ENCODE measurements at places on chromosomes 3 and 15.

DNA sequence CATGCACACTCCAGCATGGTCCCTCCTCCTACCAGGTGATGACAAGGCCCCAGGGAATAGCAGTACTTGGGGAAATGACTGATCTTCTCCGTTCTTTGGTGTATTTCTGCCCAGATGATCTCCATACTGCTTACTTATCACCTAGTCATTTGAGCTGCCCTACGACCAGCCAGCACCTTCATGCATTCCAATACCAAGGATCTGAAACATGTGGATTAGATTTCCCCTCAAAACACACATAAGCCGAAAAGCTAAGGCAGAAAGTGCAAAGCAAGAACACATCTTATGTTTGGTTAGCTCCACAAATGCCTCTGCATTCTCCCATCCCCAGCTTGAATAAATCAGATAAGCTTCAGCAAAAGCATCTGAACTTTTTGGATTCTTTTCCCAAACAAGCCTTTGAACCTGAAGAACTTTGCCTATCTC, 64.8 kb upstream of the BCL6 start:
- DNase-seq, result peak; percentile 31

GRCh38 chr3:17825298-17825697, 82.9 kb upstream of the TBC1D5 start:
- no peak for DNase-seq

DNA sequence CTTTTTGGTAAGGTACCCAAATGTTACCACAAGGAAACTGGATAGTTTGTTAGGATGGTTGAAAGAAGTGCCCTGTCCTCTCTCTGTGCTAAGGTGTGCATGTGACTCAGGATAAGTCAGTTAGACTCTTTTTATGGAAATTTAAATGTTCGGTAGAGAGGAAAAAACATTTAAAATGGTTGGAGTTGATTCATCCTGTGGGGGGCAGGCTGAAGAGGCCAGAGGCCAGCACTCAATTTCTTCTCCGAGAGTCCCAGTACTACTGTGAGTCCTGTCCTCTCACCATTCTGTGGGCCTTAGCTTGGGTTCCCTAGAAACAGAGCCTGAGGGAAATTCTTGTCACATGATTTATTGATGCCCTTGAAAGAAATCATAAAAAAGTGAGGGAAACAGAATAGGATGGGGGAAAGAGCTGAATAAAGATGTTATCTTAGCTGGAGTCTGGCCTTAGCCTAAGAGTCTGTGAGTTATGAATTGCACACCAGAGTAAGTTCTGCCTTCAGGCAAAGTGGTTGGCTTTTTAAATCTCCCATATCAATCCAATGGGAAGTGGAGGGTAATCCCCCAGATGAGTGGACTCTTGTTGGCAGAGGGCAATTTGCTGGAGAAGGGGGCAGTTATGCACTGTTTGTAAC, 106.5 kb upstream of the GALNT15 start:
- no peak for DNase-seq

DNA sequence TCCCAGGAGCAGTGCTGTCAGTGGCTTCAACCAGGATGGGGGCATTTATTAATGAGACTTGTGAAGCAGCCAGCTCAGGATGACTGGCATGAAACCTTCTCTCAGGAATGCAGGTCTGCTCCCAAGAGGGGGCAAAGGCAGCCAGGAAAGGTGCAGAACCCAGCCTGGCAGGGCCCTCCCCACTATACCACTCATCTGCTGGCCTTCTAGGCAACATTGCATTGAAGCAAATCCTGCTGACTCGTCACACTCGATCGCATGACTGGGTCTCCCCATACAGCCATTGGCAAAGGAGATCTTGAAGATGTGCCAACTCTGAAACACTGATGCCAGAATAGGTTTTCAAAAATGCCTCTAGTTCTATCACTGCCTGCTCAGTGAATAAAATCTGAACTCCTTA, 65.7 kb upstream of the CMTM7 start:
- DNase-seq, result peak; percentile 24

DNA sequence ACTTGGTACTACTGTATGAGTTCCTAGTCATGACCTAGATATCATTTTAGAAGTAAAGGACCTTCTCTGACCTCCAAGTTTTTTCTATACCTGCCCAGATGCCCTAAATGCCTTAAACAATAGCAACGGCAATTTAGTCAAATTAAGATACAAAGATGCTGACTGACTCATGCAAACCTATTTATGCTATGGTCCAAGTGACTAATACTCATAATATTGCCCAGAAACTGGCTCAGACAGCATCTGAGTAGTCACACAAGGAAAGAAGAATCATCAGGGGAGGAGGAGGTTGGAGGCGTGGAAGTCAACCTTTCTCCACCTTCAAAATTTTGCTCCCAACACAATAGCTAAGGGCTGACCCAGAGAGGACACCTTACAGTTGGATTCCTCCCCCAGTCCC, 6.8 kb downstream of the FYCO1 start:
- DNase-seq, result peak; percentile 87

DNA sequence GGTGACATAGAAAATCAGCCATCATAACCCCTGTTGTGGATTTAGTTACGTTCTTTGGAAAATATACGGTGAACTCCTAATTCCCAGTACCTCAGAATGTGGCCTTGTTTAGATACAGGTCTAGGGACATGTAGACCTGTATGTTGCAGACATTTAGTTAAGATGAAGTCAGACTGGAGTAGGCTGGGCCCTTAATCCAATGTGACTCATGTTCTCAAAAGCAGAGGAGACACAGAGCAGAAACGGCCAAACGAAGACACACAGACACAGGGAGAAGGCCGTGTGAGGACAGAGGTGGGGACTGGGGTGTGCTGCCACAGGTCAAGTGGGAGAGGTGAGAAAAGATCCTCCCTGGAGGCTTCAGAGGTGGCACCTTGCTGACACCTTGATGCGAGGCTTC, 119.0 kb upstream of the PROK2 start:
- DNase-seq, result no peak

DNA sequence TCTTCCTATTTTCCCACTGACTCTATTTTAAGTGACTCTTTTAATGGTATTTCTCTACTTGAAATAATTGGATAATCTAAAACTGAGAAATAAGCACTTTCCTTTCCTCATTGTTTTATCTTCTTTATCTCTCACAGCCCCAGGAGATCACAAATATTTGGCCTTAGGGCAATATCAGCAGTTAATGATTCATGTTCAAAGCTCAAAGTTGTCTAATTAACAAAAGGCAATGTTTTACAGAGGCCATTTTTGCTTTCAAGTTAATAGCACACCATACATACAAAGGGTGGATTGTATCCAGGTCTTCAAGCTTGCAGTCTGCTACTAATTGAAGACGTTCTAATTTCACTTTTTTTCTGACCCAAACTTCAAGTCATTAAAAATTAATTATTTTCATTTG, 120.1 kb downstream of the LRRN1 start:
- DNase-seq, result no peak

GRCh38 chr3:30934208-30934550, 39.7 kb upstream of the GADL1 start:
- DNase-seq, result peak; percentile 86

DNA sequence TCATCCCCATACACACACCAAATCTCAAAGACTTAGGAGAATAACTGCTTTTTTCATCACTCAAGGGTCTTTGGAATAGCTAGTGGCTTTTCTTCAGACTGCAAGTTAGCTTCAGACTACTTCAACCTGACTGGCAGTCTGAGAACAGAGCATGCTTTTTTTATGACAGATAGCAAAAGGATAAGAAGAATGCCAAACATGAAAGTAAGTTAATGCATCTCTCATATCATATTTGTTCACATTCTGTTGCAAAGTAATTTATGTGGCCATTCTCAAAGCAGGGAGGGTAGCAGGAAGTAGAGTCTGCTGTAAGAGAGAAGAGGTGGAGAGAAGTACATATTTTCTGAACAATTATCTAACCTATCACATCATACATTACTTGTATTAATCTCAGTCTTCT, 544.4 kb downstream of the ZPLD1 start:
- no peak for DNase-seq

DNA sequence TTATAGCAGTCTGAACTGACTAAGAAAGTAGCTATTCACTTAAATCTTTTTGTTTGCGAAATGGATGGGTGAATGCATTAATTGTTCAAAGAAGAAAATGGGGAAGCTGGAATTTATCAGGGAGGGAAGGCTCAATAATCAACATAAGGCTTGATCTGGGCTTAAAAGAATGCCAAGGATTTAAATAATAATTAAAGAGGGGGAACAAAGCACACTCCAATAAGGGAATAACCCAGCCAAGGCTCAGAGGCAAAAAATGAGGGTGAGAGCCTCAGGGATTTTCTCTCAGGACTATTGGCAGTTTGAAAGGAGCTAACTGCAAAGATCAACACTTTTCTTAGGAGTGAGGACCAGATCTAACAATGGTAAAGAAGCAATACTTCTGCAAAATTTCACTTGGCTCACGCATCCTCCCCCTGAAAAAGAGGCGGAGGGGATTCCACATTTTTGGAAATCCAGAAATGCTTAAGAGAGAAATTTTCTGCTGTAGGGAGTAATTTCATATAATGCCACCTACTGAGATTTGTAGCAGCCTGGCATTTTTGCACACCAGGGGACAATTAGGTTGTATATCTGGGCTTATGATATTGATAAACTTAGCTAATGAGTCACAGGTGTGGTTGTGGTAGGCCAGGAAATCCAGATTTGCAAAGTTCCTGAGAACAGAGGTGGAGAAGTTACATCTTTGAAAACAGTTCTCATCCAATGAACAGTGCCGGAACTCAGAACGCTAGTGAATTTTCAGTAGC, 405.1 kb downstream of the TUSC7 start:
- no peak for DNase-seq

GRCh38 chr3:30642849-30643361, 36.5 kb downstream of the TGFBR2 start:
- DNase-seq, result no peak

- DNase-seq, result peak; percentile 37
These were observed 1561.6 kb downstream of the OTOL1 start for GRCh38 chr3:163058031-163058854.

GRCh38 chr15:80452166-80452565, 48.0 kb downstream of the ARNT2 start:
- no peak for DNase-seq

GRCh38 chr15:25847051-25847450, 16.1 kb downstream of the ATP10A start:
- DNase-seq, result no peak

- DNase-seq, result no peak
These were observed 22.8 kb downstream of the SLC9A9 start for GRCh38 chr3:143825513-143825912.

DNA sequence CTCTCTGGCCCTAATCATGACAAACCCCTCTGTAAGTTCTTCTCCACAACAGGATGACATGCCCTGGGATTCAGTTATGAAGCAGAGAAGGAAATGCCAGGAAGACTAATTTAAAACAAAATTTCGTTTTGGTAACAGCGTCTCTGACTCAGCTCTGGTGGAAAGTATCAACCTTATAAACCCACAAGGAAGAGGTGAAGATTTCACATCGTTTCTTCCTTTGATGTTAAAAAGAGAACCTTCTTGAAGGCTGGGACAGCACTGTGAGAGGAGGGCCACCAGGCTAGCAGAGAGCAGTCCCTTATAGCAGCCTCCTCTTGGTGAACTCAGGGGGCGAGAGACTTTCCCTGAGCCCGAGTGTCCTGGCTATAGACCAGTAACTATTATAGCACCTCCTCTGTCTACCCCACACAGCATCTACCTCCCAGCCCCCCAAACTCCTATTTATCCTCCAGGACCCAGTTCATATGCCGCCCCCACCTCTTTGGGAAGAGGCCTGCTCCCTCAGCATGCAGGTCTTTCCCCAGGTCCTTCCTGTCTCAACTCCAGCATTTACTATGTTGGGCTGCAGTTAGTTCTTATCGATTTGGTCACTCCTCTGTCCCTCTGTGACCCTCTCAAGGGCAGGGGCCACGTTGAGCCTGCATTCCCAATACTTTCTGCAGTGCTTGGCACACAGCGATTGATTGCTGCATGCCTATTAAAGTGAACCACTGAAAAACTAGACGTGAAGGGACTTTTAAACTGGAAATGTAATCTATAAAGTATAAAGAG, 321.5 kb upstream of the ICE2 start:
- DNase-seq, result peak; percentile 11
